ENCODE measurements at places on chromosomes 7 and 10.

DNA sequence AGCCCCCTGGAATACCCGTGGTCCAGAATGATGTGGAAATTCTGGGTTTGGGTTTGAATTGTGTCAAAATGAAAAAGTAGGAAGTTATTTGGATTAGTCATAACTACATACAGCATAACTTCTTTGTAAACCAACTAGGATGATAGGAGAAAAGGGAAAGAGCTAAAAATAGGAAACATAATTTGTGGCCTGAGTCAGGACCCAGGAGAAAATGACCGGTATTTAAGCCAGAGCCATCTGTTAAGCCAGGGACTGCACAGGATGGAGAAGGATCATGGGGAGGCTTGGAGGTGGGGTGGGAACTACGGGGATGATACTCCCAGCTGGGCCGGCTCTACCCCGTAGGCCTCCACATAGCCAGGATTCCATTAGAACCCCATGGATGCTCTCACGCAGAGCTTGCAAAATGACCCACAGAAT, 98.6 kb downstream of the MYOF start:
- DNase-seq, result no peak

GRCh38 chr10:46516660-46517416, 39.6 kb downstream of the GPRIN2 start:
- no peak for DNase-seq

DNA sequence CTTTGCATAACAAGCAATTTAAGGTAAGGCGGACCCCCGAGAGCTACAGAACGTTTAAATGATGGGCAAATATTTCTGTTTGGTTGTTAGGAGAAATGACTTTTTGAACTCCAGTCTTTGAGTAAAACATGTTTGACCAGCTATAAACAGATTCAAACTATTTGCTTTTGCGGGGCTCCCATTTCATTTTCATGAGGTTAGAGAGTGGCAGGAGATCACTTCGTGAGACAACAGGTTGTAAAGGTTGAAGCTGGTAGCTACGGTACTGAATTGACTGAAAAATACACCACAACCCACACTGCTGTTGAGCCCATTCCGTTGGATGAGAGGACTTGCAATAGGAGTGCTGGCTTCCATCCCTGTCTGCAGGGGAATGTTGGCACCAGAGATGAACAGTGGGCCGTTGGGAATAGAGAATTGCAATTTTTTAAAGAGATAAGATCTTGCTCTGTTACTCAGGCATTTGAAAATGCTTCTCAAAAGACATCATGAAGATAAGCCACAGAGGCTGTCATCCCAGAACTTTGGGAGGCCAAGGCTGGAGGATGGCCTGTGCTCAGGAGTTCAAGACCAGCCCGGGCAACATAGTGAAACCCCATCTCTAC, 65.7 kb upstream of the CARD11 start:
- DNase-seq, result no peak

- DNase-seq, result no peak
These were observed 99.9 kb upstream of the SKAP2 start for GRCh38 chr7:26964156-26964808.

DNA sequence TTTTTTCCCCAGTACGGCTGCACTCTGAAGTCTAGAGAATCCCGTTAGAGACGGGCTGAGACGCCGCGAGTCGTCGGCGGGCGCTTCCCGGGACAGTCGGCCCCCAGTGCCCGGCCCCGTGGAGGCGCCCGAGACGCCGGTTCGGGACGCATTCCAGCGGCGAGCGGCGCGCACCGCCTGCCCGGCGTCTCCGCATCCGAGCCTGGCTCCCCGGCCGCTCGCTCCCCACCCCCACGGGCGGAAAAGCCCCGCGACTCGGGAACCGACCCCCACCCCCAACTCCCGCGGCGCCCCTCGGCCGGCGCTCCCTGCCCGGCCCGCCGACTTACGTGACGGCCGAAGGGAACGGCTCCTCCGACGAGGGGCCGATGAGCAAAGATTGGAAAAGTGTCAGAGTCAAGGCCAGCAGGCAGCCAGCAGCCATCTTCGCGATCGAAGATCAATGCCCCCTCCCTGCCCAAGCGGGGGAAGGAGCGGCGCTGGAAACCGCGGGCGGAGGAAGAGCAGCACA, 486 bp downstream of the CACNA2D1 start:
- DNase-seq, result no peak

DNA sequence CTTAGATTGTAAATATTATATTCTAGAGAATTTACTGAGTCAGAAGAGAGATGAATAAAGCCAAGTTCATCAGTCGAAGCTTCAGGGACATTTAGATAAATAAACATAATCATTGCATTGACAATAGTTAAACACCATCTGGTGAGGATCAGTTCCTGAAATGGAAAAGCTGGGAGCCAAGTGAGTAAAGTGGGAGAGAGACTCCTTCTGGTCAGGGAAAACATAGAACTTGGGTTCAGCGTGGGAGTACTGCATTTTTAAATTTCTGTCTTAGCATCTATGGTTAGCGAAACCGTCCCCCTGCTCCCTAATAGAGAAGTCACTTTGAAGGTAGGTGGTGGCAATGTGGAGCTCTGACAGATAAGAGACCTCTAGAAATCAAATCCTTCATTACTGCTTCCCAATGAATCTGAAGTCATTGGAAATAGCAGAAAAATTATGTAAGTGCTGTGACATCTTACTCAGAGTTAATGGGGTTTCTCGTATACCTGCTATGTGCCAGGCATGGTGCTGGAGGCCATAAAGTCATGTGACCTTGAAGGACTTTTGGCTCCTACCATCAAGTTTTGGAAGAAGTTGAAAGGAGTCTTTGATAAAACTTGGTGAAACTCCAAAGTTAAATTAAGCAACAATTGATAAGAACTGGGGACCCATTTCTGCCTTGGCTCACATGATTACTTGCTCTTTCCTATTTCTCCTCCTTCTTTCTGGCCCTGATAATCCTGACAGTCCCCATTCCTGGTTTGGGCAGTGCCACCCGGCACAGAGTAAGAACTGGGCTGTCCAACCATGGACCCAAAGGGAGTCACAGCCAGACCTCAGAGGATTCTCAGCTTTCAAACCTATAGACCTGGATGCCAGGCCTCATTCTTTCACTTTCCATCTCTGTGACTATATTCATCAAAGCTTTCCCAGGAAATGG, 211.2 kb downstream of the C7orf25 start:
- DNase-seq, result no peak

- no peak for DNase-seq
These were observed 11.5 kb upstream of the RHBDD2 start for GRCh38 chr7:75867390-75867717.

DNA sequence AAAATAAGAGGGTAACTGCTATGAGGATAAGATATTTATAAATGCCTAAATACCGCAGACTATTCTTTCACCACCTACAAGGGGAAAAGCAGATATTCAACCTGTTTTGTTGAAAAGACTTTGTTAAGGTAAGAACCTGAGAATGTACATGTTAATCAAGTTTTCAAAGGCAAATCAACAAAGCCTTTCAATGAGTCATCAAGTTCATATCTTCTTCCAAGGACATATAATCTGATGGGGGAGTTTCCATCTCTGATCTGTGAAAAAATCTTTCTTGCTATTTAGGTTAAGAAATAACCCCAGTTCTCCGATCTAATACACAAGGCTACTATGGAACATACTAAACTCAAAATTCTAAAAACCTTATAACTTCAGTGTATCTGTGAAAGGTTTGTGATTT, 40.0 kb upstream of the ANLN start:
- DNase-seq, result no peak

GRCh38 chr7:22725585-22725984, 1.4 kb upstream of the IL6 start:
- no peak for DNase-seq

GRCh38 chr10:47116445-47116844, 183.6 kb upstream of the GDF10 start:
- DNase-seq, result no peak
